ENCODE measurements at places on chromosomes 2 and 18. TPM values are rescaled to one million over a fixed set of nuclear protein-coding genes. Genes with fewer than 3 reads are reported as not detected.

DNA sequence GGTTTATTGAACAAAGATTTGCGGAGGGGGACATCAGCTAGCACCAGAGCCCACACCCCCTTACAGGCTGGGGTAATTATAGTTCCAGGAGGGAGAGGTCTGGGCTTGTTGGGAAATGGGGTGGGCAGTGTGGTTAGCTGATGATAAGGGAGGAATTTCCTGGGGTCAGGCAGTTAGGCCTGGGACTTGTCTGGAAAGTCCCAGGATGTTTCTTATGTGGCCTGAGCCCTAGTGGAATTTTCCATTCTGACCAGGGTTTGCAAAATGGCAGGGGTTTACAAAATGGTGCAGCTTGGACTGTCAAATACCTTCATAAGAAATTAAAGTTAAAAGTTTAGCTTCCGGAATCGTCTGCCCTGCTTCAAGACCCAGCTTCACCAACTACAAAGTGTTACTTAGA lies 199.1 kb downstream of the FBXO15 start:
- no peak for DNase-seq

GRCh38 chr18:55351241-55351691 lies 236.7 kb downstream of the TCF4 start:
- no peak for DNase-seq

- DNase-seq: no peak
These were observed 15.9 kb upstream of the RNF152 start for GRCh38 chr18:61908661-61909060.

DNA sequence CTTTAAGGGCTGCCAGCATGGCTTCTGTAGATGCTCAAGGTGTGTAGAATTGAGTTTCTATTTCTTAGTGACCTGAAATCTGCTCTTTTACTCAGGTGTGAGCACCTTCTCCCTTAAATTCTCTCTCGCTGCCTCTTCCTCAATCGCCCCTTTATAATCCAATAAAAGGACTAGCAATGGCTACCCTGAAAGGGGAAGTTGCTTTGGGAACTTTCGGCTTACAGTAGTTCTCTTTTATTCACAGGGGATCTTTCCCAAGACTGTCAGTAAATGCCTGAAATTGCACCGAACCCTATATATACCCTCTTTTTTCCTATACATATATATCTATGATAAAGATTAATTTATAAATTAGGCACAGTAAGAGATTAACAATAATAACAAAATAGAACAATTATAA lies 121.8 kb downstream of the ACTR3 start:
- no peak for DNase-seq

DNA sequence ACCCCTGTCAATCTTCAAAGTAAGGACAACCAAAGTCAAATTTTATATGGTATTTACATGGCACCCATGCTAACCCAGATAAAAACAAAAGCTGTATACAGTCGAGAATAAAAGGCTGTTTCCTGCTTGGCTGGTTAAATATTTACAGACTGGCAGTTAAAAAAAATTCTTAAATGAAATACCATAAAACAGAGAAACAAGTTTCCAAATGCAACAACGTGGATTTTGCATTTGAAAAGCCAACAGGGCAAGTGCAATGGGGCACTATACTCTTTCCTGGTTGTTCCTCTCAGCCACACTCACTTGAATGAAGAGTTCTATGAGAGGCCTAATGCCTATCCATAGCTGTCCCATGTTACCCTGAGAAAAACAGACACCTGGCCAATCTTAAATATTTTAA lies 6.1 kb upstream of the NR4A2 start:
- DNase-seq: no peak

DNA sequence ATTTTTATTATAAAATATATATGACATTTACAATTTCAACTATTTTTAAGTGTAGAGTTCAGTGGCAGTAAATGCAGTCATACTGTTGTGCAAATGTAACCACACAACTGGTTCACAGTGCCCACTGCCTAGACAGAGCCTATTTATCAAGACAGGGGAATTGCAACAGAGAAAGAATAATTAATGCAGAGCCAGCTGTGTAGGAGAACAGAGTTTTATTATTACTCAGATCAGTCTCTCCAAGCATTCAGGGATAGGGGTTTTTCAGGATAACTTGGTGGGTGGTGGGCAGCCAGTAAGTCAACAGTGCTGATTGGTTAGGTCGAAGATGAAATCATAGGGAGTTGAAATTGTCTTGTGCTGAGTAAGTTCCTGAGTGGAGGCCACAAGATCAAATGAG lies 200.3 kb downstream of the NYAP2 start:
- no peak for DNase-seq

DNA sequence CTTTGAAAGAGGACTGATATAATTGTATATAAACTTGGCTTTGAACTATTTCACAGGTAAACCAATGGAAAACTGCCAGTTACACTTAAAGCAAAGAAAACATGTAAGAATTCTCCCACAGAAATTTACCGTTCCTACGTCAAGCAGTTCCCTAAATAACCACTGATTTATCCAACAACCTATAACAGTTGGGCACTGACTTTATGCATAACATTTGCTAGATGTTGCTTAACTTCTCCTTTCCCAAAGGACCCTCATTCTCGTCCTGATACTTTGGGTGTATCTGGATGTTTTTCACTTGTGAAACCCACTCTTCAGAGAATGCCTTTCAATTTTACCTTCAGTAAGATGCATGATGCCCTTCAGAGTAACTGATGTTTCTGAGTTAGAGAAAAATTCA lies 43.8 kb downstream of the STAT1 start:
- no peak for DNase-seq

GRCh38 chr2:69309351-69310110 lies 77.5 kb downstream of the GFPT1 start:
- DNase-seq: peak; percentile 92

GRCh38 chr2:117118994-117119393 lies 695.5 kb upstream of the DDX18 start:
- no peak for DNase-seq

GRCh38 chr2:228731517-228731916 lies 539.6 kb downstream of the PID1 start:
- DNase-seq: peak; percentile 50

DNA sequence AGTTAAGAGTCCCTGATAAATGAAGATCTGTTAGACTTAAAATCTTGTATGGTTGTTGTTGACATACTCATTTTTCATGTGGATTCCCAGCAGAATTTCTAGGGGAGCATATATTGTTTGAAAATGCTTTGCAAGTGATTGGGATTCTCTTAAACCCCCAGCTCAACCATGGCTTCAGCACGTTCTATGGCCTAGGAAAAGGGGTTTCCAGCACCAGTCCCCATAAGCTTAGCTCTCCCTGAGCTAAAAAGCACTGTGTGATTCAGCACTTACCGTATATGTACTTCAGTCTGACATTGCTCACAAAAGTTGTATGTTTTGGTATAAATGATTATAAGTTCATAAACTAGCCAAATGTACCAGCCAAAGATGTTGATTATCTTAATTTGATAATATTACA lies 80.1 kb upstream of the EPB41L5 start:
- no peak for DNase-seq

- DNase-seq: peak; percentile 77
These were observed at the start of gene MYCN for GRCh38 chr2:15939854-15940660. Gene MYCN, plus strand, starts transcription at chr2:15940550. Its CDS starts 1,515 bp downstream, at chr2:15942065.

DNA sequence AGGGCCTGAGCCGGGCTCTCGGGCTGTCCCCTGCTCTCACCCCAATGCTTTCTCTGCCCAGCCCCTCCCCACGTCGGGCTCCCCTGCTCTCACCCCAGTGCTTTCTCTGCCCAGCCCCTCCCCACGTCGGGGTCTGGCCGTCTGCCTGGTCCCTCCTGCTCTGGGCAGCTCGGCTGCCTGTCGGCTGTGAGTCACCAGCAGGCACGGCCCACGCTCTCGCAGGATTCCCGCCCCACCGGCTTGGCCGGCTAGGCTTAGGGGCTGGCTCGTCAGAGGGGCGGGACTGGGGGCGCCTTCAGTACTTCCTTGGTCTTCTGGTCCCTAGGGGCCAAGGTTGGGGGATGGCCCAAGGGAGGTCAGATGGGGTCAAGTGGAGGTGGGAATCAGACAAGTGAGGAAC lies 3.3 kb downstream of the BOK start:
- DNase-seq: peak; percentile 62

GRCh38 chr2:71670430-71670795 lies 217.1 kb downstream of the DYSF start:
- no peak for DNase-seq

- DNase-seq: no peak
These were observed 272.5 kb upstream of the PXDN start for GRCh38 chr2:2016651-2017311.

DNA sequence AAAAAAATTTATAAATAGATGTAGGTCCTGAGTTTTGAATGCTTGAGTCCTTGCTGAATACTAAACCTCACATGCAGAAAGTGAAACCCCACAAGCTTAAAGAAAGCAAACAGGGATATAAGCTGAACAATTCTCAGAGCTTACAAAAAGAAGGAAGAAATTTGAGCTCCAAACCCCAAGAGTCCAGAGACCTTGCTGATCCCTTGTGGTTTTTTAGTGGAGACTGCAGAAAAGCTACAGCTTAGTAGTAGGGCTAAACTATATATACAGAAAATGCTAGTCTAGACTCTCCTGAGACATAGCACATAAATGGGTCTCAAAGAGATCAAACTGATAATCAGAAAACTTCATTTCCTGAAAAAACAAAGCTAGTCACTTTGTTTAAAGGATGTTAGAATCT lies 1548.1 kb upstream of the ZEB2 start:
- DNase-seq: no peak

DNA sequence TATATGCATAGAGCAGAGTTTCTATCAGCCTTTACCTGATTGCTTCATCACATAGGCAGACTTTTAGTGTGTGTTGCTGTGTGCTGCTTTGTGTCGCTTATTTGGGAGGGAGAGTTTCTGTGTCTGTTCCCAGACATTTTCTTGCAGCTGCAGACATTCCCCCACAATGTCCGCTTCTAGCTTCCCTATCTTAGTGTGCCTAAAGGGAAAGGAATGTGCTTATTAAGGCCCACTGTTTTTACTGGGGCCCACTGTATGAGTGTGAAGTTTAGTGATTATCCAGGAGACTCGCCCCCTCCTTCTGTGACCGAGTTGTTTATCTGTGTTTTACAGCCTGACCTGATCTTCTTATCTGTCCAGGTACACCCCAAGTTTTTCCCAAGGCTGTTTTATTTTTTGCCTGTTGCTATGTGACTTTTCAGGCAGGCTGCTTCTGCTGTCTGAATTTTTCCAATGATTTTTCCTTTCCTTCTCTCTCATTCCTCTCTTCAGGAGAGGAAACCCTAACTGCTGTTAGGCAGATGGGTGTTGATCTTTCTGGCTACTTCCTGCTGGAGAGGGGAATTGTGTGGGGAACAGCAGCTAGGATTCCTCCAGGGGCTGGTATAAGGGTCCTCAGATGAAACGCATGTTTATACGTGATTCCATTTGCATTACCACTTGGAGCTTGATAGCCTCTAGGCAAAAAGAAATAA lies 47.6 kb downstream of the STK17B start:
- DNase-seq: no peak

DNA sequence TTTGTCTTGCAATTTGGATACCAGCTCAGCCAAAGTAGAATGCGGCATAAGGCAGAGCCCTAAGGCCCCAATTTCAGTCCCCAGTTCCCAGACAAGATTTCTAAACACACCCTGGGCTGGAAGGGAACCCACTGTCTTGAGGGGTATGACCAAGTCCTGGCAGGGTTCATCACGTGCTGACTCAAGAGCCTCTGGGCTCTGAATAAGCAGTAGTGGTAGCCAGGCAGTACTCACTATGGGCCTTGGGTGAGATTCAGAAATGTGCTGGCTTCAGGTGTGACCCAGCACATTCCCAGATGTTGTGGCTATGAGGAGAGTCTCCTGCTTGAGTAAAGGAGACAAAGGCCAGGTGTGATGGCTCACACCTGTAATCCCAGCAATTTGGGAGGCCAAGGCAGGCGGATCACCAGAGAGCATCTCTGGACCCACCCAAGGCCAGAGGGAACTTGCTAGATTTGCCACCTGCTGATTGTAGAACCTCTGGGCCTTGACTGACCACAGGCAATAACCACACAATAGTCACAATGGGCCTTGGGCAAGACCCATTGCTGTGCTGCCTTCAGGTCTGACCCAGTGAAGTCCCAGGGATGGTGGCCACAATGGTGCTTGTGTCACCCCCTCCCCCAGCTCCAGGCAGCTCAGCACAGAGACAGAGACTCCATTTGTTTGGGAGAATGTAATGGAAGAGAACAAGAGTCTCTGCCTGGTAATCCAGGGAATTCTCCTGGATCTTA lies 74.9 kb downstream of the ATL2 start:
- DNase-seq: no peak

DNA sequence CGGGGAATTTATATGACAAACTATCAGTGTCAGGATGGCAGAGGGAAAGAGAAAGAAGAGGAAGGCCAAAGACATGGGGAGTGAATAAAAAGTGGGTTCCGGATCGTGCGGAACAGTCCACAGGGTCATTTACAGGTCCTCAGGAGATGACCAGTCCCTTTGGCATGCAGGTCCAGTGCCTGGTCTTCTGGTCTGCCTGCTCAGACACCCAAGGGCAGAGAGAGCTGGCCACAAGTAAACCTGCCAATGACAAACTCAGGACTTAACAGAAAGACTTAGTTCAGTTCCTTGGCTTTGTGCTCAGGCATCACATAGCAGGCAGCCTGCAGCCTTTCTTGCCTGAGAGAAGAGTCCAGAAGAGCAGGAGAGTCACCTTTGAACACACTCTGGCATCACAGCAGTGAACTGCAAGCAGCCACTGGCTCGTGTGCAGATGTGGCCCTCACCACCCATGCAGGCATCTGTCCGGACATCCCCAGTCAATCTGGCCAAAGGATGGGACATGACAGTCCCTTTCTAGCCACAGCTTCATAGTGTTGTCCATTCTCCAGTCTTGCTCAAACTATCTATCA lies 14.0 kb downstream of the TMEM127 start:
- no peak for DNase-seq

DNA sequence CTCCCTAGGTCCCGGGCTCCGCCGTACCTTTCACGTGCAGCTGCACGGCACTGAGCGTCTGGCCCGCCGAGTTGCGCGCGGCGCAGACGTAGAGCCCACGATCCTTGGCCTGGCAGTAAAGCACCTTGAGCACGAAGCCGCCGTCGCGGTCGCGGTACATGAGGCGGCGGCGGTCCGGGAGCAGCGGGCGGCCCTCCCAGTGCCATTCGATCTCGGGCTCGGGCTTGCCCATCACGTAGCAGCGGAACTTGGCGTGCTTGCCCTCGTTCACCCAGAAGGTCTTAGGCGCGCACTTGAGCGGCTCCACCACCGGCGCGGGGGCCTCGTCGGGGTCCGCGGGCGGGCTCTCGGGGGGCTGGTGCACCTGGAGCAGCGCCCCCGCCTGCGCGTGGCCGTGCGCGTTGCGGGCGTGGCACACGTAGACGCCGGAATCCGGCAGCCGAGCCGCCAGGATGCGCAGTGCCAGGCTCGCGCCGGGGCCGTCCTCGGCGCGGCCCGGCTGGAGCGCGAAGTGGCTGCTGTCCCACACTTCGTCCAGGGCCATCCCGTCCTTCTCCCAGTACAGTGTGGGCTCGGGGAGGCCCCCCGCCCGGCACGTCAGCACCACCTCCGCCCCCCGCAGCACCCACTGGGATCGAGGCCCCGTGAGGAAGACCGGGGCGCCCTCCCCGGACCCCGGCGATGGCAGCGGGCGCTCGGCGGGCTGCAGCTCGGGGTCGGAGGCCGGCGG lies 980 bp downstream of the OBSL1 start:
- DNase-seq: peak; percentile 37

The FOXI3 gene
- polyA plus RNA-seq: 0.09 TPM

The CFAP65 gene
- not detected for polyA plus RNA-seq

The DAPL1 gene
- polyA plus RNA-seq: not detected

The UGT1A5 gene
- polyA plus RNA-seq: not detected

The NOSTRIN gene
- polyA plus RNA-seq: 9.6 TPM

The HS6ST1 gene
- polyA plus RNA-seq: 26.8 TPM

The NEDD4L gene
- polyA plus RNA-seq: 45.4 TPM

The HTRA2 gene
- 32.9 TPM for polyA plus RNA-seq

All from hindlimb muscle (tissue), 1 donor.